Dorsolateral prefrontal cortex (tissue), 122 donors: ENCODE measurements at places on chromosomes 12 and 14.

DNA sequence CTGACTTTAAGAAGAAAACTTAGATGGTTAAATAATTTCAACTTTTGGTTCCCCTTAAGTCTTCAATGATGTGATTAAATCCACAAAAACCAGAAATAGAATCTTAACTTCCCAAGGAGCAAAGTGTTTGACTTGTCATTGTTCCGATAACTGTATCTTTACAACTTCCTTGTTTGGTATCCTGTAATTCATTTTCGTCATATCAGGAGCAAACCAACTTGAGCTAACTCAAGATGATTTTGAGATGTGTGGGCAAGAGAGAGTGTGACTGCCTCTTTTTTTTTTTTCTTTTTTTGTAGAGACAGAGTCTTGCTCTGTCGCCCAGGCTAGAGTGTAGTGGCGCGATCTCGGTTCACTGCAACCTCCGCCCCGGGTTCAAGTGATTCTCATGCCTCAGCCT lies 25.3 kb downstream of the DRAM1 start:
- no peak for DNase-seq

DNA sequence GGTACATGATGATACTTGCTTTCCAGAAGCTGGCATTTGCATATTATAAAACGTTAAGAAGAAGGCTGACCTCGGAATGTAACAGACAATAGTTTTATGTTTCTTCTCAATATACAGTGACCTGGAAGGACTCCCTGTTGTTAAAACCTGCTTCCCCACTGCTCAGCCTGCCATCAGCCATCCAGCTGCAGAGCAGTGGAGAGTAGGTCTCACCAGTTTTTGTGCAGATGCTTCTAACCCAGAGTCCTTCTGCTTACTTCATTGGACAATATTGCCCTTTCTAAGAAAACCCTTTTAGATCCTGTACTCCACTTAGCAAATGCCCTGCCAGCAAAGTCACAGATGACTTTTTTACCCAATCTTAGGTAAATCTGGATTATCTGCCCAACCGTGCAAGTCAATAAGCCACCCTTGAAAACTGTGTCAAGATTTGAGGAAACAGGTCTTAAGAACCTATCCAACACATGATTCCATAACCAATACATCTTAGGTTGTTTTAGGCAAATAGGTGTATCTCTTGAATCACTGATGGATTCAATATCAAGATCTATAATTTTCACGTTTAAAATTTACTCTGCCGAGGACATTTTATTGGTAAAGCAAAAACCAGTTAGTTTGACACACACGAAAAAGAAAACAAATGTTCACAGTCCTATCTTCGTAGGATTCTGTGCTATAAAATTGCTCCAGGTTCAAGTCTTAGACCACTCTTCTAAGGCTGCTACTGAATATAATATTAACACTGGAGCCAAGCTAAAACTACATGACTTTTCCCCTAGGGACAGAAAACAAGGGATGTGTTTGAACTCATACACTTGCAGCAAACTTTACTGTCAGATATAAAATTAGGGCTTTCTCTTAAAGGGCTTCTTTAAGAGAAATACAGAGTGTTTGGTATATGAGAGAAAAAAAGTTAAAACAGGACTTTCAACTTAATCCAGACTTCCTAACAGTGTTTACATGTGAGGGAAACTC lies 5.7 kb downstream of the PHLDA1 start:
- DNase-seq = no peak

GRCh38 chr12:70096759-70097410 lies 146.3 kb upstream of the CNOT2 start:
- no peak for DNase-seq

DNA sequence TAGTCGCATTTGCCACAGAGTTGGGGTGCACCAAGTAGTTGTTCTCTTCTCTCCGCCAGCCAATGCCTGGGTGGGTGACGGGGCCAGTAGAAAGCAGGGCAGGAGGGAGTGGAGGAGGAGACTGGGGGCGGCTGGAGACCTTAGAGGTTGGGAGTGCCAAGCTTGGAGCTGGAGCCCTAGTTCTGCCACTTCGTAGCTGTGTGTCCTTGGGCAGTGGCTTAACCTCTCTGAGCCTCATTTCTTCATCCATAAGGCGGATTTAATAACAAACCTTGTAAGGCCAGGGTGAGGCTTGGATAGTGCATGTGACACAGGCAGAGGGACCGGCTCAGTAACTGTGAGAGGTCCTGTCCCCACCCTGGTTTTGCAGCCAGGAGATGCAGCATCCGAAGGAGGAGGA lies 81.1 kb upstream of the LHX5 start:
- DNase-seq = no peak

DNA sequence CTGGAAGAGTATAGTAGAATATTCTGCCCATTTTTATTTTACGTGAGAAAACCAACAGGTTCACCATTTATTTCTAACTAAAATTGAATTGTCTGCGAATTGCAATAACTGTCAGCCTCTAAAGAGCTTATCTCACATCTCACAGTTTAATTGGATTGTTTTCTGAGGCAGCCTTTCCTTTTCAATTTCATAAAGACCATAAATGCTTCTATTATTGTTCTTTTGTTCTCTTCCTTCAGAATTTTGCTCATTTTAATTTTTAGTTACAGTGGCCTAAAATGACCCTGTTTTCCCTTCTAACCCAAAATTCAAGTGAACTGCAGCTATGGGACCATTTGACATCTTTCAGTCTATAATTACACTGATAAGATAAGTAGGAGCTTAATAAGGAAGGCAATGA lies 147.6 kb downstream of the KLHL28 start:
- no peak for DNase-seq

DNA sequence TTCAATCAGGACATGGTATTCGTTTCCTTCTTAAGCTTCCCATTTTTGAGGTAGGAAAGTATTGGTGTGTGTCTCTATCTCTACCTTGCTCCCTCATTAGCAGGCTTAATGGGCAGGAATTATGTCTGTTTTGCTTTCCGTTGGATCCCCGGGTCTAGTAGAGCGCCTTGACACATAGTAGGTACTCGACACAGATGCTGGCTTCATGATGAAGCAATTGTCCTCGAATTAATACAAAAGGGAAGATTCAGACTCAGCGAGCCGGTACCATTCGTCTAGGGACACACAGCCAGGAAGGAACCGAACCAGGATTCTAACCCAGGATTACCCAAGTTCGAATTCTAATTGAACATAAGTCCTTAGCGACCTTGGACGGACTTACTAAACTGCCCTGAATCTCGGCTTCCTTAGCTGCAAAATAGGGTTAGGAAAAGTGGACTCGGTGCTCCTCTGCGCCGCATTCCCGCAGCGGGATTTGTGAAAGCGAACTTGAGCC lies 496 bp upstream of the ISCU start:
- DNase-seq = no peak

GRCh38 chr14:105030194-105030593 lies 9.3 kb upstream of the CDCA4 start:
- DNase-seq = no peak

DNA sequence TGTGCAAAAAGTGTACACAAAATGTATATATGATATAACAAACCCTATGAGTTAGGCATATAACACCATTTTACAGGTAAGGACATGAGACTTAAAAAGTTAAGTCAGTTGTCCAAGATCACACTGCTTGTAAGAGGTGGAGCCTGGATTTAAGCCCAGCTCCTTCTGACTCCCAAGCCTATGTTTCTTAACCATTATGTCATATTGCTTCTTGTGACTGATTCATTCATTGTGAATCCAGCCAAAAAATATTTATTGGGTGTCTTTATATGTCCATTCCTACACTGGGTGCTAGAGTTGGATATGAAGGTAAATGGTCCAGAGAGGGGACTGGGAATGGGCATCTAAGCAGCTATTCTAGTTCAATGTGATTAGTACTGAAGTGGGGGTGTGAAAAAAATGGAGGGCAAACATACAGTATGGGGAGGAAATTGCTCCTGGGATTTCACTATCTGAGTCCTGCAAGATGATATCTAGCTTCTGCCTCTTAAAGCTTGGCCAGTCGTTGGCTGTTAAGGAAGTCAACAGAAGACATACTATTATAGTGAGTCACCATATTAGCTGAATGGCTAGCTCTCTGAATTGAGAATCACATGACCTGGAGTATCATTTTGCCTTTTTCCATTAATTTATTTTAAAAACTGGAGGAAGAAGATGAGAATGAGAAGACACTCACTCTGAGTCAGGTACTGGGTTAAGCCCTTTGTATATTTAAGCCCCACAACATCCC lies 28.8 kb downstream of the PAX9 start:
- no peak for DNase-seq

DNA sequence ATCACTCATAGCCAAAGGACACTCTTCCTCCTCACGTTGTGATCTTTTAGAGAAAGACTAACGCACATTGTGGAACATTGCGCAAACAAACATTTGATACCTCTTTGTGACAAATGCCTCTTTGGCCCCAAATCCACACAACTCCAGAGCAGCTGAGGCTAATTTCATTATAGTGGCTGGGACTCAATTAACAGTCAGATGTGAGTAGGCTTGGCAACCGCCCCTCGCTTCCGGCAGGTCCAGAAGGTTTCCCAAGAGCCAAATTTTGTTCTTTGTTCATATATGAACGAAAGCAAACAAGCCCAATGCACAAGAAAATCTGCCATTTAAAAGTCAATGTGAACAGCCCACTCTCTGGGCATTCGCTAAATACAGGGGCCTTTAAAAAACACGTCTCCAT lies 273.9 kb downstream of the GLT1D1 start:
- DNase-seq = no peak

- DNase-seq = no peak
Observed at GRCh38 chr12:7175493-7175892, 14.0 kb upstream of the PEX5 start.

DNA sequence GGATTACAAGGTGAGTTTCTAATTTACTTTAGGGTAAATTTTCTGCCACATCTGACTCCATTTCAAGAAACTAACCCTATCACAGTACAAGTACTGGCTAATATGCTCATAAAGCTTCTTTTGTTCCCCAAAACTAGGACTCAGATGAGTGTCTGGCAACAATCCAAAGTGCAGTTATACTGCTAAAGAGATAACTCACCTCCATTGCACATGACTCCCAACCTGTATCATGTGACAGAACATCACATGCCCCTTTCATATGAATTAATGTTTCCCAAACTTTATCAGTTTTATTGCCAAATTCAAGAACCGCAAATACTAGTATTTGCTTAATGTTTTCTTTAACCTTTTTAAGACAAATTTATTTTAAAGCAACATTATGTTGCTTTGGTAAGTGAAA lies 3.9 kb upstream of the PPP1R12A start:
- no peak for DNase-seq

- no peak for DNase-seq
Observed at GRCh38 chr12:102680304-102680703, 199.9 kb upstream of the IGF1 start.

DNA sequence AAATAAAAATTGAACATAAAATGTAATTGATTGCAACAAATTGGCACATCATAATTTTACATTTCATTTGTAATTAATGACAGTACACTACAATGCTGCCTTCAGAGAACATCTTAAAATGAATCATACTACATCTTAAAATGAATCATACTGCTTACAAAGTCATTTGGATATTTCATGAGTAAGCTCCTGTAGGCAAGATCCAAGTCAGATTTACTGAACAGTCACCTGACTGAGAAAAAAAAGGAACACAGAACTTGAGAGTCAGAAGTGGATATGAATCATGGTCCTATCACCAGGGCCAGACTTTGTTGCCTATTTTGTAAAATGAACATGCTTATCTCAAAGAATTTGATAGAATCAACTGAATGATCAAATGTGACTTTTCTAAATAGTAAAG lies 32.7 kb upstream of the FBLN5 start:
- no peak for DNase-seq
